ENCODE measurements at places on chromosomes 4 and X.

DNA sequence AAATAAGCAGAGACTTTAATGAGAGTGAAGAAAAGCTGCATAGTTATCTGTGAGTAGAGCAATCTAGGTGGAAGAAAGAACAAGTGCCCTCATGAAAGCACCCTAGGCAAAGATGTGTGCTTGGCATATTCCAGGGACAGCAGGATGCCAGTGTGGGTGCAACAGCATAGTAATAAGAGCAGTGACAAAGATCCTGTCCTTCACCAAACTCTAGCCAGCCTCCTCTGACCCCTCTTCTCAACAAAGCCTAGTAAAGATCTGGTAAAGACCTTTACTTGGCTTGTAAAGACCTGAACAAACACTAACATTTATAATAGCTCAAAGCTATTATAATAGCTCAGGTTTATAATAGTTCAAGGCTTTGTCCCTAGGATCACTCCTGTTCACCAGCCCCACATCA is 735.4 kb downstream of the PCDH7 start:
- DNase-seq: no peak

- no peak for DNase-seq
These were observed 208.2 kb downstream of the PARM1 start for GRCh38 chr4:75141162-75141561.

GRCh38 chr4:54085284-54085683 is 14.7 kb upstream of the GSX2 start:
- DNase-seq: no peak

GRCh38 chr4:10108391-10108790 is 8.2 kb downstream of the WDR1 start:
- no peak for DNase-seq

DNA sequence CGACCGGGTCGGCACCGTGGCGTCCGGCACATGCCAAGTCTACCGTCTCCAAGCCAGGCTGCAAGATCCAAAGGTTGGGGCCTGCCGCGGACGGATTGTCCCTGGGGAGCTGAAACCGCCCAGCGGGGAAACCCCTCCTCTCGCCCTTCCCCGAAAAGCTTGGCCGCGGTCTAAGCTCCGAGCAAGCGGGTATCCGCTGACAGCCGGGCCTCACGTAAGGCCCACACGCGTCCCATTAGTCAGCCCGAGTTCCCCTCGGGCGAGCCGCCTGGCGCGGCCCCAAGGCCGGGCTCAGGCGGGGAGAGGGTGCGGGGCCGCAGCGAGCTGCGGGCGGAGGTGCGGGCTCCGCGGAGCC is 6.8 kb upstream of the BCOR start:
- DNase-seq: peak; percentile 16

DNA sequence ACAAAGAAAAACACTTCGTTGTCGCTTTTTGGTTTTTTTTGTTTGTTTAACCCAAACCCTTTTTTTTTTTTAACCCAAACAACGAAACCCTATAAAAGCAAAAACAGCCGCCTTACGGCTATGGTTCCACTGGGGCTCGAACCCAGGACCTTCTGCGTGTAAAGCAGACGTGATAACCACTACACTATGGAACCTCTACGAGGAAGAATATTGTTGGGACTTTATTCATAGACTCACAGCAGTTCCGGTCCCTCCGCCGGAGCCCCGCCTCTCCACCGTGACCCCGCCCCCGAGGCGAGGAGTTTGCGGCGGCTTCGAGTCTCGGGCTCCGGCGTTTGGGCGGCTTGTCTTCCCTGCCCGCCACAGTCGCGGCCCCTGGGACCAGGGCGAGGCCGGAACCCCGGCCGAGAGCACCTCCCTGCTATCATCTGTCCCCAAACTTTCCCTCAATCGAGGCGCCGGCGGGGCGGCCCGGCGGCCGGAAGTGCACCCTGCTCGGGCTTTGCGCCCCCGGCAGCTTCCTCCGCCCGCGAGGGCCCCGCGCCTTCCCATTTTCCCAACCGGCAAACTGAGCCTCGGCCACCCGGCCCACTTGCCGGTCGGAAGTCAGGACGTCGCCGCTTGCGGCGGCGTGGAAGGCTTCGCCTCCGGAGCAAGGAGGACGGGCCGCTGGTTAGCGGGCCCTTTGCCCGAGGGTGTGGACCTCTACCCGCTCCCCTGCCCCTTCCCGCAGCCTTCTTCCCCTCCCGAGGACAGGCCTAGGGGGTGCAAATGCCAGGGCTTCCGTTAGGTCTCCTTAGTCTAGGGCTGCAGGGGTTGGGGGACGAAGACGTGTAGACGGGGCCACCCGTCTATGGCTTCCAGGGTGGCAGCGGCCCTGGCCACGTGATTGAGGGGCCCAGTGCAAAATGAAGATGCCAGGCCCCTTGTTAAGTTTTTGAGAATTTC is 3.2 kb upstream of the RS1 start:
- peak; percentile 41 for DNase-seq

DNA sequence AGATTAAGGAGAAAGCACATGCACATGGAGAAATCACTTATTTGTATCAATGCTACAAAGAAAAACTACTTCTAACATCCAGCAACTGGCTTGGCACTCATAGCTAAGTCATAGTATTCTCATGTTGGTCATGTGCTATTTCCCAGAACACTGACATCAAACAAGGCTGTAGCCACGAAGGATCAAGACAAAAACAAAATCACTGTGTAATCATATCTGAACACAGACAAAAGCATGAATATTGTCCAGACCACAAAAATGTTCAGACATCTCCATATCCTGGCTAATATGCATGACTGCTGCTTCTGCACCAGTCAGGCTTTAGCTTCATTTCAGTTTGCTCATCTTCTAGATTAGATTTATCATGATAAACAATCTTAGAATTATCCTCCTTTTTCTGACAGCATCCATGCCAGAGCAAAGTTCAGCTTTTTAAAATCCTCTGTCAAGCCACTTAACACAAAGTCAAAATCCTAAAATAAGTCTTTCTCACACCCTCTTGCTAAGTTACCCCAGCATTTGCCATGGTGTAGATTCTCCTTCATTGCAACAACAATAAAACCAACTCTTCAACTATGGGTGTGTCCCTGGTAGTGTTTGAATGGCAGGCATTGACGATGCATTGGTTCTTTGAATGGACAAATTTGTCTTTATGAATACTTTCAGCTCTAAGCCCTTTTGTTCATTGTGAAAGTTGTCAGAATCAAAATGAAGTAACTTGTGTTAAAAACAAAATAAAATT is 39.1 kb upstream of the NPFFR2 start:
- DNase-seq: no peak

- no peak for DNase-seq
These were observed 402.9 kb downstream of the PPP1R2C start for GRCh38 chrX:42375086-42375485.

GRCh38 chr4:73698217-73698616 is 42.2 kb upstream of the CXCL8 start:
- DNase-seq: no peak

DNA sequence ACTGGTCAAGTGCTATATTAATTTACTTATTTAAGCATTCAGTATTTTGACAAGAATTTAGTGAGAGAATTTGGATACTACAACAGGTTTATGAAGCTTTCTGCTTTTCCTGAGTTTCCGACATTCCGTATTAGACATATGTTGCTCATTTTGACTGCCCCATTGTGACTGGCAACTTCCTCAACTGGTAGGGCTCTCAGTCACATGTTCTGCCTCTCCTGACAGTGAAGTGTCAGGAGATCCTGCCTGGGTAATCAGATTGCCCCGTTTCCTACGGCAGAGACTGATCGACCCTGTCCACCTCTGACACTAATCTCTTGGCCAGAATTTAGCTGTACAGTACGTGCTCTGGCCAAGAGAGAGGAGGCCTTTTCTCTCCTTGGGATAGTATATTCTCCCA is 49.5 kb downstream of the CLNK start:
- DNase-seq: no peak

DNA sequence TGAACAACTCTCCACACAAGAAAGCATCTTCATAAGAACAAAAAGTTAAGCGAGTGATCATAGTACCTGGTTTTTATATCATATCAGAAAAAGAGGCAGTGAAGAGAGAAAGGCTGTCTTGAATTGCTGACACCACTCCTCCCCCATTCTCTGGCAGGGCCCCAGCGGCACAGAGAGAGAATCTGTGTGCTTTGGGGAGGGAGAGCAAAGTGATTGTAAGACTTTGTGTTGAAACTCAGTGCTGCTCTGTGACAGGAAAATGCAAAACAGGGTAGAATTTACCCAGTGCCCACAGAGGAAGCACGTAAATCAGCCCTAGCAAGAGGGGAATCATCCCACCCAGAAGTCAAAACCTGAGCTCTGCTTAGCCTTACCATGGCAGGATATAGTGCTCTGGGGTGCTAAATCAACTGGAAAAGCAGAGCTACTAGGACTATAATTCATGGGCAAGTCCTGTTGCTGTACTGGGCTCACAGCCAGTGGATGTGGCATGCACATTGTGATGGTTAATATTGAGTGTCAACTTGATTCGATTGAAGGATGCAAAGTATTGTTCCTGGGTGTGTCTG is 174.6 kb downstream of the PRR32 start:
- no peak for DNase-seq

- no peak for DNase-seq
These were observed 209.0 kb downstream of the HS6ST2 start for GRCh38 chrX:132749406-132749805.

- no peak for DNase-seq
These were observed 53.6 kb downstream of the FIP1L1 start for GRCh38 chr4:53431052-53431451.

GRCh38 chr4:67684839-67685531 is 16.0 kb downstream of the UBA6 start:
- DNase-seq: no peak

- DNase-seq: no peak
These were observed 3.1 kb downstream of the SMS start for GRCh38 chrX:21943460-21944135.

GRCh38 chr4:37225778-37226177 is 18.8 kb upstream of the NWD2 start:
- no peak for DNase-seq

DNA sequence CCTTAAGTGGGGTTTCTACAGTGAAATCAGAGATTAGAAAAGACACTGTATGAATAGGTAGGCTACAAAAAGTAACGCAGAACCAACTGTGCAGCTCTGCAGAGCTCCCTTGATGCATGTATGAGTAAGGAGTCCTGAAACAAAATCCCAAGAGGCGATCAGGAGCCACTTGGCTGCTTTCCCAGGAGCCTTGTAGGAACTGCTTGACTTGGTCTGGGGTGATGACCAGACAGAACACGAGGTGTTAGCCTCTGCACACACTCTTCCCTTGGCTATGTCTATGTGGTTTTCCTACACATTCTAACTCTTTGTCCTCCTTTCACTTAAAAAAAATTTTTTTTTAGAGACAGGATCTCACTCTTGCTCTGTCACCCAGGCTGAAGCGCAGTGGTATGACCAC is 22.8 kb upstream of the AP1S2 start:
- DNase-seq: no peak

GRCh38 chr4:92658318-92658717 is 354.6 kb downstream of the GRID2 start:
- no peak for DNase-seq

DNA sequence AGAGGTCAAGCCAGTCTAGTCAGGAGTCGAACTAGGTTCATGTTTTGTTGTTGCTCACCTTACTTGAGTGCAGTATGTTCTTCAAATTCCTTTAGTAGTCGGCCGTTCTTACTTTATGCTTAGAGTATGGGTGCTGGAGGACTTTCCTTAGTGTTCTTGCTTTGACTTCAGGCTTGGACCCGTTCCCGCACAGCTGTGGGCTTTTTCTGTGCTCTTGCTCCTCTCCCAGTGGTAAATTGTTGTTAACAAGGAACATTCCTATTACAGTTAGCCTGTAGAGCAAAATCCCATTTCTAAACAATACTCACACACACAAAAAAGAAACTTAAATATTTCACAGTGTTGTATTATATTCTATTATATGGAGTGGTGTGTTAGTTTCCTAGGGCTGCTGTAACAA is 113.5 kb downstream of the RAP1GDS1 start:
- no peak for DNase-seq

GRCh38 chrX:74450803-74451449 is 29.6 kb downstream of the SLC16A2 start:
- DNase-seq: peak; percentile 0

DNA sequence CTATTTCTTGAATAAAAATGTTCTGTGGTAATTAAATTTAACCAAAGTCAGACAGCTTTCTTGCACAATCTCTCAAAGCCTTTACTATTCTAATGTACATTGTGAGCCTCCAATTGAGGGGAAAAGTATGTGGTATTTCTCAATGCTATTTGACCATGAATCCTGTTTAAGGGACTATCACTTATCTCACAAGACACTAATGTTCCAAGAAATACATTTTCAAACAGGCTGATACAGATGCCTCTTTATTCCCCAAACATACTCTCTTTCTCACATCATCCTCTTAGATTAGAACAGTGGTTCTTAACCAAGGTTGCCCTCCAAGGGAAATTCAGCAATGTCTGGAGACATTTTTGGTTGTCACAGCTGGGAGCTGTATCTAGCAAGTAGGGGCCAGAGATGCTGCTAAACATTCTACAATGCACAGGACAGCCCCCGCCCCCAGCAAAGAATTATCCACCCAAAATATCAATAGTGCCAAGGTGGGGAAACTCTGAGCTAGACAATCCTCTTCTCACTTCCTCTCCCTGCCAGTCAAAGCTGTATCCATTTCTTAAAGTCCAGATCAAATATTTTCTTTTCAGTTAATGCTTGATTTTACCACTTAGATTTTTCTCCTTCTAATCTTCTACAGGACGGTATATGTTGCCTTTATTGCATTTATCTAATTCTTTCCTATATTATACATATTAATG is 129.2 kb upstream of the TRIM2 start:
- DNase-seq: no peak

Measured in bone marrow (tissue), 2 donors.